ENCODE measurements at places on chromosomes 16 and 17. TPM values are rescaled to one million over a fixed set of nuclear protein-coding genes. Genes with fewer than 3 reads are reported as not detected.
A peak's percentile ranks its signal among the peaks of the same experiment; 100 is the strongest.

GRCh38 chr16:24853169-24853824 lies 7.5 kb downstream of the SLC5A11 start:
- no peaks in the 10 kb centered on the region for H3K27me3 ChIP-seq
- H3K36me3 ChIP-seq: no peaks in the 10 kb centered on the region
- H3K4me3 ChIP-seq: no peak overlapping the region
- no peak for DNase-seq

DNA sequence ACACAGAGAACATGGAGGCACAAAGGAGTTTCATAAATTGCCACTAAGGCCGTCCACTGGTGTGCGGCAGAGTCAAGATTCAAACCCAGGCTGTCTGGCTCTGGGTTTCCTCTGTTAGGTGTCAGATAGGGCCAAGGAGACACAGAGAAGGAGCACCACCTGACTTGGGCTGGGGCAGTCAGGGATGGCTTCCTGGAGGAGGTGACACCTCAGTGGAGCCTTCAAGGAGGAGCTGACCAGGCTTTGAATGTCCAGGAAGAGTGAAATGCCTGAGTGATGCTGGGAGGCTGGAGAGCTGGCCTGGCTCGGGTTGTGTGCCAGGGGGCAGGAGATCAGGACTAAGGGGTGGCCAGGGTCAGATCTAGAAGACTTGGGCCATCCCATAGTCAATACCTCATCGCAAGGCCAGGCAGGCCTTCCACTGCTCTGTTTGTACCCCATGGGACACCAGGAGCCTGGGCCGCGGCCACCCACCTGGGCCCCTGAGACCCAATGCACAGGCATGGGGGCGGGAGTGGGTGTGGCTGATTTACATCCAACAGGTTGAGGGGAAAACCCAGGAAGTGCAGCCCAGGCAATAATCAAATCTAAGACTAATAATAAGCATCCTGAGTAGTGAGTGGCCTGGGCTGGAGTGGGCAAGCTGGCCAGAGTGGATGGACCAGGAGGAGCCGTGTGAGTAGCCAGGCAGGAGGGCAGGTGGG lies 73.7 kb downstream of the USP22 start:
- H3K4me1 ChIP-seq: peaks cover 21% of the 10 kb centered on the region
- H3K27ac ChIP-seq: no peak overlapping the region
- no peaks in the 10 kb centered on the region for H3K36me3 ChIP-seq
- no peak overlapping the region for H3K4me3 ChIP-seq
- H3K27me3 ChIP-seq: no peaks in the 10 kb centered on the region

The NSMCE1 gene
- polyA plus RNA-seq: 41.4 TPM

DNA sequence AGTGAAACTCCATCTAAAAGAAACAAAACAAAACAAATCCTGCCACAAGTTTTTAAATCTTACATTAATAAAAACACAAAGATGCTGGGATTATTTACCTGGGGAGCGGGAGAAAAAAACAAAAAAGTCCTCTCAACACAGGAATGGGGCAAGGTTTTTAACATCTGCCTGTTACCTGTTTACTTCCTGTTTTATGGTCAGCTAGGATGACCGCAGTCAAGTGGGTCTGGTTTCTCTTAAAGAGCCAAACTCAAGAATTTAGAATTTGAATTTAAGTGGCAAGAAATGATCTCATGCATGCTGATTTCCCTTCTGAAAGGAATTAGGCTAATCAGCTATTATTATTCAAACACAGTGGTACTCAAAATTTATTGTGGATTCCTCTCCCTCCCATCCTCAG lies 39.7 kb upstream of the TBC1D3K start:
- DNase-seq: no peak
- no peak overlapping the region for H3K4me3 ChIP-seq
- H3K27me3 ChIP-seq: no peaks in the 10 kb centered on the region
- H3K36me3 ChIP-seq: no peaks in the 10 kb centered on the region

The HLF gene
- 8.5 TPM for polyA plus RNA-seq

The NT5C3B gene
- polyA plus RNA-seq: 62.7 TPM

The TMC8 gene
- 191 TPM for polyA plus RNA-seq

The SKAP1 gene
- polyA plus RNA-seq: 11.5 TPM

DNA sequence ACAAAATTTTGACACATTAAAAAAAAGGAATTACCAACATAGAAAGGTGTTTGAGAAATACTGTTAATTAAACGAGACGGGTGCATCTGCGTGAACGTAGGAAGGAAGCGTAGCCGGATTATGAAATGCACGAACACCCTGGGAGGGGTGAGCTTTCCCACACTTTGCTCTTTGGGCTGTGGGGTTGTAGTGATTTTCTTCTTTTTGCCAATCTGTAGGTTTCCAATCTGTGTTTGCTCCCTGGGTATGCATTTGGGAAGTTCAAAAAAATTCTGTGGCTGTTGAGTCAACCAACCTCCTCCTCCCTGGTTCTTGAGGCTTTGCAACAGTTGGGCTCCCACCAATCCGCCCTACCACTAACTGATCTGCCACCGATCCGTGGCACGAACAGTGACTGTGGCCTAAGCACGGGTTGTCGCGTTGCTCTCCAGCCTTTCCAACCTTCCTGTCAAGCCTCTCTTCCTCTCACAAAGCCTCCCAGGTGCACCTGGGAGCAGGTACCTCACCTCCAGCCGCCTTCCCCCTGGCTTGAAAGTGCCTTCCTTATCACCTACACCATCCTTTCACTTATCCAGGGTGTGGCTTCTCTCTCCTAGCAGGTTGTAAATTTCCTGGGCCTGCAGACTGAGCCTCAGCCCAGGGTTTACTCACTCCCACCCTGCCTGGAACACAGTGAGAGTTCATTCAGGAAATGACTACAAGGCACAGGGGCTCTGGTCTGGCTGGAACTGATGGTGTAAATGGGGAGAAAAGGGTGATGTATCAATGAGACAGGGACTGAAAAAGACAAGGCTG lies 16.6 kb downstream of the RTN4RL1 start:
- no peak overlapping the region for H3K27ac ChIP-seq
- no peak for DNase-seq
- no peaks in the 10 kb centered on the region for H3K27me3 ChIP-seq
- no peaks in the 10 kb centered on the region for H3K36me3 ChIP-seq
- no peak overlapping the region for H3K4me3 ChIP-seq

The MYH1 gene
- polyA plus RNA-seq: not detected

- H3K4me1 ChIP-seq: peaks cover 4% of the 10 kb centered on the region
- peaks cover 6% of the 10 kb centered on the region for H3K27me3 ChIP-seq
- DNase-seq: no peak
- H3K27ac ChIP-seq: no peak overlapping the region
- H3K36me3 ChIP-seq: no peaks in the 10 kb centered on the region
- no peak overlapping the region for H3K4me3 ChIP-seq
Observed at GRCh38 chr16:55834049-55834448, 1.2 kb upstream of the CES1 start.

- no peaks in the 10 kb centered on the region for H3K27me3 ChIP-seq
- no peaks in the 10 kb centered on the region for H3K36me3 ChIP-seq
- H3K4me1 ChIP-seq: no peaks in the 10 kb centered on the region
- no peak overlapping the region for H3K4me3 ChIP-seq
Observed at GRCh38 chr17:58391302-58391984, 25.9 kb downstream of the RNF43 start.

GRCh38 chr17:28570716-28571360 lies 486 bp downstream of the PIGS start:
- peak; percentile 89 for DNase-seq
- H3K27ac ChIP-seq: peak overlapping the region; percentile 87
- H3K4me3 ChIP-seq: peak overlapping the region; percentile 63
- no peaks in the 10 kb centered on the region for H3K36me3 ChIP-seq
- no peaks in the 10 kb centered on the region for H3K27me3 ChIP-seq

The RND2 gene
- polyA plus RNA-seq: 0.11 TPM

DNA sequence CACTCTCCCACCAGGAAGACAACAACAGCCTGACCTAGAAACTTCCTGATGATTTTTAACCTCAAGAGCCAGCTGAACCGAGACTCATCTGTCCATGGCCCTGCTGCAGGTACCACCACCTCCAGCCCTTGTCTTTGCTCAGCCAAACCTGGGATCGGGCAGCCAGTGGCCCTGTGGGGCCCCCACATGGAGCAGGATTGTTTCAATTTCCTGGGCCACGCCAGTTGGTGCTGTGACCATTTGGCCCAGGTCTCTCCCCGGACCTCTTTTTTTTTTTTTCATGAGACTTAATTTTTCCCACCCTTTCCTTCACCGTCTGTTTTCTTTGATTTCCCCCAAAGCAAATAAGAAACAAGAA lies 8.3 kb upstream of the HOXB2 start:
- no peak overlapping the region for H3K4me3 ChIP-seq
- H3K4me1 ChIP-seq: peaks cover 15% of the 10 kb centered on the region
- peak overlapping the region; percentile 29 for H3K27ac ChIP-seq

- no peak for DNase-seq
- H3K4me3 ChIP-seq: no peak overlapping the region
- no peak overlapping the region for H3K27ac ChIP-seq
- H3K4me1 ChIP-seq: no peaks in the 10 kb centered on the region
Observed at GRCh38 chr16:68902003-68902968, 59.0 kb downstream of the TANGO6 start.

- no peak for DNase-seq
- H3K36me3 ChIP-seq: no peaks in the 10 kb centered on the region
- H3K4me3 ChIP-seq: no peak overlapping the region
- H3K27me3 ChIP-seq: no peaks in the 10 kb centered on the region
- no peaks in the 10 kb centered on the region for H3K4me1 ChIP-seq
Observed at GRCh38 chr16:24855678-24856077, 9.9 kb downstream of the SLC5A11 start.

DNA sequence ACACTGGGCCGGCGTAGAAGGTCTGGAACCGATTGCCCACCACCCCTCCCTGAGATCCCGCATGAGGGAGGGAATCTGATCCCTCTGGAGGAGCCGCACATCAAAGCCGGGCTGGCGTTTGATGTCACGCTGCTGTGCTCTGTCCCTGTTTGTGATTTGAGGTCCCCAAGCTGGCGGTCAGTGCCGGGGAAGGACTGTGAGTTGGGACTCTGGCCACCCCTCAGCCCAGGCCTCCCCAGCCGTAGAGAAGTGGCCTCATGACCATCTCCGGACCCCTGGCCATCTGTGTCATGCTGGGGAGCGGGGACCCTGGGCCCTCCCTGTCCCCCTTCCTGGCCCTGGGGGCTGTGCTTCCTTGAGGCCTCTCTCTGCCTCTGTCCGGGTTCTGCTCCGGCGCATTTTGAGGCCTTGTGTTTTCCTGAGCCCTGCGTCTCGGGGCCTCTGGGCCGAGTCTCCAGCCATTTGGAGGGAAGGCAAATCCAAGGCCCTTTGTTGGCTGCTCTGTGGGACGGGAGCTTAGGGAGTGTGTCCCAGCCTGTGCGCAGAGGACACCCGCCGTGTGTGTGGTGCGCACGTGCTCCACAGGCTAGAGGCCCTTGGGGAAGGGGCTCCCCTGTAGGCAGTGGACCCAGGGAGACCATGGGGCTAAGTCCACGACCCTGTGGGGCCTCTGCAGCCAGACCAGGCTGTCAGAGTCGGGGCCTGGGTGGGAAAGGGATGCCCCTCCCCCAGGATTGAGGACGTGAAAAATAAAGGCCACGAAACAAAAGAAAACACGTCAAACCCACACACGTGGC lies 15.1 kb downstream of the ASPSCR1 start:
- no peak overlapping the region for H3K4me3 ChIP-seq
- peaks cover 13% of the 10 kb centered on the region for H3K4me1 ChIP-seq
- H3K27me3 ChIP-seq: no peaks in the 10 kb centered on the region
- peaks cover 57% of the 10 kb centered on the region for H3K36me3 ChIP-seq

- no peak overlapping the region for H3K4me3 ChIP-seq
- no peaks in the 10 kb centered on the region for H3K27me3 ChIP-seq
- H3K27ac ChIP-seq: no peak overlapping the region
- H3K4me1 ChIP-seq: no peaks in the 10 kb centered on the region
- H3K36me3 ChIP-seq: no peaks in the 10 kb centered on the region
- no peak for DNase-seq
Observed at GRCh38 chr16:80058214-80058613, 457.7 kb upstream of the MAF start.

The DPEP3 gene
- 0.49 TPM for polyA plus RNA-seq

DNA sequence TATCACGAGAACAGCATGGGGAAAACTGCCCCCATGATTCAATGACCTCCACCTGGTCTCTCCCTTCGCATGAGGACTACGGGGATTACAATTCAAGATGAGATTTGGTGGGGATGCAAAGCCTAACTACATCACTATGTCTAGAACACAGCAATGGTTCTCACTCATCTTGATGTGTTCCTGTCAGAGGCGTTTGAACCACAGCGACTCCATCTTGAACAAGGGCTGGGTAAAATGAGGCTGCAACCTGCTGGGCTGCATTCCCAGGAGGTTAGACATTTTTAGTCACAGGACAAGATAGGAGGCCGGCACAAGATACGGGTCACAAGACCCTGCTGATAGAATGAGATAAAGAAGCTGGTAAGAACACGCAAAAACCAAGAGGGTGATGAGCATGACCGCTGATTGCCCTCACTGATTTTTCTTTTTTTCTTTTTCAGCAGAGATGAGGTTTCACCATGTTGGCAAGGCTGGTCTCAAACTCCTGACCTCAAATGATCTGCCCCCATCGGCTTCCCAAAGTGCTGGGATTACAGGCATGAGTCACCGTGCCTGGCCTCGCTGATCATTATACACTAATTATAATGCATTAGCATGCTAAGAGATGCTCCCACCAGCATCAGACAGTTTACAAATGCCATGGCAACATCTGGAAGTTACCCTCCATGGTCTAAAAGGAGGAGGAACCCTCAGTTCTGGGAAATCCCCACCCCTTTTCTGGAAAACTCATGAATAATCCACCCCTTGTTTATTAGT lies 3.0 kb upstream of the PPY start:
- H3K27me3 ChIP-seq: peaks cover 16% of the 10 kb centered on the region
- no peak overlapping the region for H3K27ac ChIP-seq
- DNase-seq: no peak
- H3K36me3 ChIP-seq: no peaks in the 10 kb centered on the region
- no peaks in the 10 kb centered on the region for H3K4me1 ChIP-seq

- H3K27me3 ChIP-seq: no peaks in the 10 kb centered on the region
- H3K27ac ChIP-seq: no peak overlapping the region
- no peak for DNase-seq
- H3K4me1 ChIP-seq: no peaks in the 10 kb centered on the region
Observed at GRCh38 chr16:83793179-83793578, 14.6 kb upstream of the HSBP1 start.

The FAHD1 gene
- 23.1 TPM for polyA plus RNA-seq

The CRHR1 gene
- not detected for polyA plus RNA-seq

The PRPSAP2 gene
- 26.3 TPM for polyA plus RNA-seq

GRCh38 chr17:81449351-81449750 lies 54.1 kb downstream of the BAHCC1 start:
- no peak for DNase-seq
- H3K4me3 ChIP-seq: no peak overlapping the region
- H3K36me3 ChIP-seq: peaks cover 16% of the 10 kb centered on the region
- H3K4me1 ChIP-seq: peaks cover 19% of the 10 kb centered on the region
- H3K27me3 ChIP-seq: no peaks in the 10 kb centered on the region

- H3K36me3 ChIP-seq: no peaks in the 10 kb centered on the region
- H3K27ac ChIP-seq: no peak overlapping the region
- no peak overlapping the region for H3K4me3 ChIP-seq
Observed at GRCh38 chr17:67369676-67370075, 3.3 kb upstream of the PSMD12 start.

All from spleen (tissue), 13 donors.